ENCODE measurements at places on chromosomes 2 and 18.

- DNase-seq, result no peak
These were observed 30.3 kb downstream of the LRRC30 start for GRCh38 chr18:7261199-7261598.

DNA sequence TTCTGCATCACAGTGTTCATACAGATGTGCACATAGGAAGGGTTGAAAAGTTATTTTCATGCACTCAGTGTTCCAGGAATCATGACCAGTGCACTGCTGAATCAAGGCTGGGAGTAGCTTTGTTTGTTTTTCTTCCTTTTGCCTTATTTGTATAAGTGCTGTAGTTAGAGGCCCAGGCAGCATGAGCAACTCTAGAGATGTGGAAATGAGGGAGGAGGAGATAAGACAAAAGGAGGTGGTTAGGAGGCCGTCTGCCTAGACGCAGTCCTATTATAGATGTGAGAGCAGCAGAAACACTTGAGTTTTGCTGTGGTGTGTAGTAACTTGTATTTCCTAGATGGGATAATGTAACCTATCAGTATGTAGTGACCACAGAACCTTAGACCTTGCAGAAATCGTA is 264.3 kb upstream of the RASGRP3 start:
- no peak for DNase-seq

DNA sequence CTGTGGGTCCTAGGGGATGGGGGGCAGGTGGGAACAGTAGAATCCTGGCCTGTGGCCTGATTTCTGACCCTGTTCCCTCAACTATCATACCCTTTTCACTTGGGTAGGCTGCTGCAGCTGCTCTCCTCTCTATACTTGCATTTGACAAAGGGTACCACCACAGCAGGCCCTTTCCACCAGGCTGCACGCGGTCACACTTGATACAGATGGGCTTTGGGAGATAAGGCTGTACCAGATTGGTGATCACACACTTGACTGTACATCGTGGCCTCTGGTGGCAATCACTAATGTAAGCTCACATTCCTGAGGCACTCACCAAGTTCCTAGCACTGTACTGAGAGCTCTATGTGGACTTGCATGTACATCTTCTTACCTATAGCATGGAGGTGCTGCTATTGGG is 1.6 kb upstream of the RALB start:
- DNase-seq, result no peak

DNA sequence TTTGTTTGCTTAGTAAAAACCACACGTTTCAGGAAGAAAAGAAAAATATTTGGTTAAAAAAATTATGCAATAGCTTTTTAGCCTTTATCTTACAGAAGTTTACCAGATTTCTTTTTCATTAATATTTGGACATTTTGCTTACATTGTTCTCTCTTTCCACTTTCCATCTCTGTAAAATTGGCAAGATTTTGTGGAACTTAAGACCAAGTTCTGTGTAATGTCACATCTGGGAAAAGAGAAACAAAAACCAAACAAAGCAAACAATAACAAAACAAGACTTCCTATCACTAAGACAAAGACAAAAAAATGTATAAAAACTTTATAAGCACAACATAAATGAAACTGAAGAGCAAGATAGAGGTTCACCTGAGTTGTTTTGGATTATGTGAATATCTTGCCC is 1392.1 kb upstream of the CELF4 start:
- DNase-seq, result no peak

- no peak for DNase-seq
These were observed 266.8 kb upstream of the FBXO11 start for GRCh38 chr2:48173141-48173540.

- no peak for DNase-seq
These were observed 222.2 kb upstream of the MEIS1 start for GRCh38 chr2:66212749-66213148.

DNA sequence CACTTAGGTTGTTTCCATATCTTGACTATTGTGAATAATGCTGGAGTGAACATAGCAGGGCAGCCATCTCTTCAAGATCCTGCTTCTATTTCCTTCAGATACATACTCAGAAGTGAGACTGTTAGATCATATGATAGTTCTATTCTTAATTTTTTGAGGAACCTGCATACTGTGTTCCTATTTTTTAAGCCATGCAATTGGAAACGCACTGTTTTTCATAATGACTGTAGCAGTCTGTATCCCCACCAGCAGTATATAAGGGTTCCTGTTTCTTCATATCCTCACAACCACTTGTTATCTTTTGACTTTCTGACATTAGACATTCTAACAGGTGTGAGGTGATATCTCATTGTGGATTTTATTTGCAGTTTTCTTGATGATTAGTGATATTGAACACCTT is 15.5 kb downstream of the NEURL3 start:
- DNase-seq, result no peak

DNA sequence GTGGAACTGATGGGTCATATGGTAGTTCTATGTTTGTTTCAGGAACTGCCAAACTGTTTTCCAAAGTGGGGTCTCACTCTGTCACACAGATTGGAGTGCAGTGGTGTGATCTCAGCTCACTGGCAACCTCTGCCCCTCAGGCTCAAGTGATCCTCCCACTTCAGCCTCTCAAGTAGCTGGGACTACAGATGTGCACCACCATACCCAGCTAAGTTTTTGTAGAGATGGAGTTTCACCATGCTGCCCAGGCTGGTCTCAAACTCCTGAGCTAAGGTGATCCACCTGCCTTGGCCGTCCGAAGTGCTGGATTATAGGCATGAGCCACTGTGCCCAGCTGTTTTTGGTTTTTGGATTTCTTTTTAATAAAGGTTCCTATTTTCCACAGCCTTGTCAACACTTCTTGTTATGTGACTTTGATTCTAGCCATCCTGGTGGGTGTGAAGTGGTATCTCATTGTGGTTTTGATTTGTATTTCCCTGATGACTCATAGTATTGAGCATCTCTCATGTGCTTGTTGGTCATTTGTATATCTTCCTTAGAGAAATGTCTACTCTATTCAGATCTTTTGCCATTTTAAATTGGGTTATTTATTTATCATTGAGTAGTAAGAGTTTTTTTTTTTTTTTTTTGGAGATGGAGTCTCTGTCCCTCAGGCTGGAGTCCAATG is 22.8 kb downstream of the NPC1 start:
- DNase-seq, result no peak

DNA sequence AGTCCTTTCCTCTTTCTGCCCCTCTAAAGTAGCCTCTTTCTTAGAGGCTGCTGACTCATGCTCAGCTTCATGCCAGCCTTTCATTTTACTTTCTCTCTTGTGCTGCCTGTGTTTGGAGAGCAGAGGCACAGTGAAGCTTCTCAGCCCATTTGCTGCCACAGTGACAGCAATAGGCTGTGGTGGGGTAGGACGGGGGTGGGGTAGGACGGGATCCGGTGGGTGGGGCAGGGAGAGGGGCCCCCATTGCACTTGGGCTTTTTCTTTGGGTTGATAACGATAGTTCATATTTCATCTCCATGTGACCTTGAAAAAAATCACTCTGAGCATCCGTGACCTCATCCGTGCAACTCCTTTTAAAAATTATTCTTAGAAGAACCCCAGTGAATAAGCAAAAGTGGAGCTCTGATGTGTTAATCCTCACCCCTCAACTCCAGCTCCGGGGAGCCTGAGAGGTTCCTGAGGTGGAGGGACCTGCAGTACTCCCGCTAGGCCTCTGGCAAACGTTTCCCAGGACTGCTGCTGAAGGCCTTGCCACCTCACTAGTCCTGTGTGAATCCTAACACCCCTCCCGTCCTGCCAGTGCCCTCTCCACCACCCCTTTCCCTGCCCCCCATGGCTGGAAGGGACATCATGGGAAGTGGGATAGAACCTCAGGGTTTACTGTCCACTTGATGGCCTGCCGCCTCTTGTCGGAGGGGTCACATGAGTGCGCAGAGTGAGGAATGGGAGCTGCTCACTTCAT is 70.8 kb downstream of the INPP4A start:
- peak; percentile 12 for DNase-seq

- DNase-seq, result no peak
These were observed 105.4 kb upstream of the SPRED2 start for GRCh38 chr2:65537651-65538385.

DNA sequence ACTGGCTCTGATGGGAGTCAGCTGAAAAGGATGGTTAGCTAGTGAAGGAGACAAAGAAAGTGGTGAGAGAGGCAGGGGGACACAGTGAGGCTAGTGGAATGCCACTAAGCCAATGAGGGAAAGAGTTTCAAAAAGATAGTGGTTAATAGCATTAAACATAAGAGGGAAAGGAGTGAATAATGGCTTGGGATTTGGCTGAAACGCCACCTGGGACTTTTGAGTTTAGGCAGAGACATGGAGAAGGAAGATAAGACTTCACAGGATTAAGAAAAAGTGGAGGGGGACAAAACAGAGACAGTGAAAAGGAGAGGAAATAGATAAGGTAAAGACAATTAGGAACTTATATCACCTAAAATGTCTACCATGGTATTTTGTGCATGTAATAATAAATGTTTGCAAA is 6.9 kb downstream of the CD28 start:
- no peak for DNase-seq

- no peak for DNase-seq
These were observed 376.6 kb downstream of the PTH2R start for GRCh38 chr2:208783184-208783583.

GRCh38 chr2:102052365-102052764 is 60.6 kb downstream of the IL1R2 start:
- DNase-seq, result no peak

GRCh38 chr2:11655495-11655894 is 14.5 kb downstream of the NTSR2 start:
- DNase-seq, result no peak

- no peak for DNase-seq
These were observed 232.0 kb downstream of the LDLRAD4 start for GRCh38 chr18:13450289-13451212.

- no peak for DNase-seq
These were observed 331.1 kb downstream of the PTPRM start for GRCh38 chr18:7898181-7898580.

DNA sequence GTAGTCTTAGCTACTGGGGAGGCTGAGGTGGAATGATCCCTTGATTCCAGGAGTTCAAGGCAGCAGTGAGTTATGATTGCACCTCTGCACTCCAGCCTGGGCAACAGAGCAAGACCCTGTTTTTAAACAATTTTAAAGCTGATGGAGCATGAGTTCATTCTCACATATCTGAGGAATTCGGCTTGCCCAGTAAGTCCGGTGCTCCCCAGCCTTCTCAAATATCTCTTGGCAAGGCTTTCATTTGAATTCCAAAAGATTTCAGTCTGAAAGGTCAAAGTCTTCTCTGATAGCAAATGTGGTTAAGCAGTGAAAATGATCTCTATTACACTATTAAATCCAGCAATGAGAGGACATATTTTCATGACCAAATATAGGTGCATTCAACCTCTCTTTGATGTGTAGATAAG is 27.9 kb downstream of the PIEZO2 start:
- no peak for DNase-seq

DNA sequence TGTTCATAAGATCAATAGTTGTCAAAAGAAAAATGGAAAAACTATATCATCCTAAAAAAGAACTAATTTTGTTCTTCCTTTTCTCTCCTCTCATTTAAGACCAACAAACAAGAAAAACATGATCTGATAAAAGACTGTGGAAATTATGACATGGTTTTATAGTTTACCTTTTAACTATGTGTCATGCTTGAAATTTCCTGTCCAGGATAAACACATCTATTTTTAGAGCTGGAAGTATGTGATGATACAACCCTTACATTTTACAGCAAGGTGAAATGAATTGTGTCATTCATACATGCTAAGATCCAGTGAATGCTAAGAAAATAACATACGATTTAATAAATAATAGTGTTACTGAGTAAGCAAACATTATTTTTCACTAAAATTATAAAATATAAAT is 89.9 kb downstream of the GULP1 start:
- DNase-seq, result no peak

- peak; percentile 19 for DNase-seq
These were observed 1.9 kb upstream of the NABP1 start for GRCh38 chr2:191675807-191676721.

DNA sequence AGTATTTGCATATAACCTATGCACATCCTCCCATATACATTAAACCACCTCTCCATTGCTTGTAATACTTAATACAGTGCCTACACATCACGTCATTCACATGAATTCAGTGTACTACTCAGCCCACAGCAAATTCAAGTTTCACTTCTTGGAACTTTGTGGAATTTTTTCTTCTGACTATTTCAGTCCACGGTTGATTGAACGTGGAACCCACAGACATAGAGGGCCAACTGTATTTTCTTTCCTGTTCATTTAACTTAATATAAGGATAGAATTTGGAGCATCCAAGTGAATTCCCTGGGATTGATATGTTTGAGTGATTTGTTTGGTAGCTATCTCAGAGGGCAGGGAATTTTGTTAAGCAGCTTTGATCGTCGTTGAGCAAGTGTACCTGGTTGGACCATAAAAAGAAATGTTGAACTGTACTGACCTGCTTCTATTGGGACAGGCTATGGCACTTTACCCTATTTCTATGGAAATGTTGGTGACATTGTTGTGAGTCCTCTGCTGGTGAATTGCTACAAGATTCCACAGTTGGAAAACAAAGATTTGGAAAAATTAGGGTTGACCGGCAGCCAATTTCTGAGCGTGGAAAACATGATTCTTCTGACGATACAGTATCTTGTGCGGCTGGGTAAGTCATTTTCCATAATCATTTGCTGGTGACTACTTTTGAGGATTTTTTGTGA is 156.6 kb downstream of the ESCO1 start:
- no peak for DNase-seq

DNA sequence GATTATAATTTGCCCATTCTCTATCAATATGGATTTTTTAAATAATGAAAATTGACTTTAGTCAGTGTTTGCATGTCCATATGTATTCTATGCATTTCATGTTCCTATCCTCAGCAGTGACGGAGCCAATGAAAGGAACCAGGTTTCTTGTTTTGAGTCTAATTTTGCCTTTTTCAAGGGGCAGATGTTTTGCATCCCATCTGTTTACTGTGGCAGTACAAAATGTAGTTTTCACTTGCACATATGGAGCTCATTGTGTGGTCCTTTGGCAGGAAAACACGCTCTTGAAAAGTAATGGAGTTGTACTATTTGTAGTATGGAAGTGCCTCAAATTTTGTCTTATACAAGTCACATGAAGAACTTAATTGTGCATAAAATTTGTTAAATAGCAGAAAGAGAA is 127.8 kb downstream of the AGPS start:
- no peak for DNase-seq

- peak; percentile 71 for DNase-seq
These were observed 18.5 kb upstream of the TMEM178A start for GRCh38 chr2:39647104-39647765.

DNA sequence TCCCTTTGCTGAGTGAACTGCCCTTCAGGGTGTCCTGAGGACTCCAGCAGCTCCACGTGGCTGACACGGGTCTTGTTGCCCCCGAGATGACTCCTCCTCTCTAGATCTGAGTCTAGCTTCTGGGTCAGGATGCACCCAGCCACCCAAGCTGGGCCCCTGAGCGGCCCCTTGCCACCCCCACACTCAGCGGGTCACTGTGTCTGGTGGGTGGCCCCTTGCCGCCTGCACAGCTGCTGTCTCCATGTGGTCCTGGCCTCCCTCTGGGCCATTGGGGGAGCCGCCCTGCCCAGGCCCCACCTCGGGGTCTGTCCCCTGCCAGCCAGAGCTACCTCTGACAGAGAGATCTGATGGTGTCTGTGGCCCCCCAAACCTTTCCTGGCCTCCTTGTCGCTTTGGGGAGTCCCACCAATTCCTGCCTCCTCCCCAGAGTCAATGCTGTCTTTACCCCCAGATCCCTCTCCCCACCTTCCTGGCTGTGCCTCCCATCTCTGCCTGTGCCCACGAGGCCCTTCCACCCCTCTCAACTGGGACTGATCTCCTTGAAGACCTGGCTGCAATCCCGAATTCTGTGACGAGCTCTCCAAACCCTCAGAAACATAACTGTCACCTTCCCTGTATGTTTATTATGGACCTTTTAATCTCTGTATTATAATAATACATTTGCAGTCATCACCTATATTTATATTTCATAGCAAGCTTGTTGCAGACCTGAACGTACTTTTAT is 46.5 kb downstream of the TWIST2 start:
- no peak for DNase-seq
